ENCODE measurements at places on chromosomes 11 and 22.

GRCh38 chr11:9230296-9230695, 34.9 kb downstream of the DENND5A start:
- DNase-seq = no peak

DNA sequence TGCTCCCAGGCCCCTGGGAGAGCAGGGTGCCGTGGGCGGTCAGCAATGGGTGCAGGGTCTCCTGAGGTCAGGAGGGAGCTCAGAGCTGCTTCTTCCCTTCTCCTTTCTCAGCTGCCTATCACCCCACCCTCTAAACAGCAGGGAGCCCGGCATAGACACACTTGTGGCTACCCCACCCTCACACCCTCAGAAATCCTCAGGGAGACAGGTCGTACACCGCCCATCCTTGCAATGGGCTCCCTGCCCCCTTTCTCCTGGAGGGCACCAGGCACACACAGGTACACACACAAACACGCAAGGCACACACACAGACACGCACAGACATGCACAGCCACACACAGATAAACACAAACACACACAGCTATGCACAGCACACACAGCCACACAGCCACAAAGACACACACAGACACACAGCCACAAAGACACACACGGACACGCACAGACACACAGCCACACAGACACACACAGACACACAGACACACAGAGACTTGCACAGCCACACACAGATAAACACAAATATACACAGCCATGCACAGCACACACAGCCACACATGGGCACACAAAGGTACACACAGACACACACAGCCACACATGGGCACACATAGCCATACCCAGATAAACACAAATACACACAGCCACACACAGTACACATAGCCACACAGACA, 44.9 kb upstream of the TH start:
- DNase-seq = no peak

DNA sequence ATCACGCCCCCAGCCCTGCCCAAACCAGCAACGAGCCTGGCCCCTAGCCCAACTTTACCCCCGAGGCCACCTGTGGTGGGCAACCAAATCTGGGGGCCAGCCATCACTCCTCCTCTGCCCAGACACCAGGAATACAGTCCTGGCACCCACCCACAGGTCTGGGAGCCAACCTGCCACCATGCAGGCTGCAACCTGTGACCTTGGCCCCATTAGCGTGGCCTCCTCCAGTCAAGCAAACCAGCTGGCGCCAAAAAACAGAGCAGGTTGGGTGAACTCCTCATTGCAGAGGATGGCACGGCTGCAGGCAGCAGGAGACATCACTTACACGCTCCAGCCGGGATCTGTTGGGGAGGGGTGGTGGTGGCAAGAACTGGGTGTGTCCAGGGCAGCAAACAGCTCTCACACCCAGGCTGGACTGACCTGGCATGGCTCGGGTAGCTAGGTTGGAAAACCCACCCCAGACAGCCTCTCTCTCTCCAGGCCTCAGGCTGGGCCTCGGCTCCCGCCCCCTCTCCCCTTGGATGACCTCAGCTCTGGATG, 65.5 kb upstream of the TCF20 start:
- DNase-seq = no peak

DNA sequence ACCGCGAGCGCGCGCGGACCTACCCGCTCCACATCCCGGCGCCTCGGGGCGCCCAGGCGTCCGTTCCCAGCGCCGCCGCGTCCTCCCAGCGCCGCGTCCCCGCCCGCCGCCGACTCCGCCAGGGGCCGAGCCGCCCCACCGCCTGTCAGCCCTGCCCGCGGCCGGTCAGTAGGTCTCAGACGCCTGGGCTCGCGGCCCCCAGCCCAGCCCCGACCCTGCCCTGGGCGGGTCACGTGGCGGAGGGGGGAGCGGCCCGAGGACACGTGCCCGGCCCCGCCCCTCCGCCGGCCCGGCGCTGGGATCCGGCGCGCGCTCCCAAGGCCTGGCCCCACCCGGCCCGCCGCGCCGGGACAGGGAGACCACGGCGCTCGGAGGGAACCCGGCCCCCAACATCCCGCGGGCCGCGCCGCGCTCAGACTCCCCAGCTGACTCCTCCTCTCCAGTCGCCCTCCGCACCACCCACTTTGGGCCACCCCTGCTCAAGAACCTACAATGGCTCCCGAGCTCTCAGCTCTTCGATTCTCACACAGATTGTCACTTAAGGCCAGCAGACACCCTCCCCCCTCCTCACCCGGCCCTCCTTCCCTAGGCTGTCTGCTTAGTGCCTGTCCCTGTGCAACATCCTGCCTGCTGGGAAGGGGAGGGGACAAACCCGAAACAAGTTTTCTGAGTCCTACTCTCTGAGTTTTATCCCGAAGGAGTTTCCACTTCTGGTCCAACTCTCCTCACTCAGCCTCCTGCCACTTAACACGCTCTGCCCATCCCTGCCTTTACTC, at the start of gene RAB3IL1:
Gene RAB3IL1, minus strand, starts transcription at position 233 of the 776 bp plus-strand sequence. Its CDS starts 199 bp downstream, at position 34.
- no peak for DNase-seq

GRCh38 chr11:129840236-129840635, 24.6 kb downstream of the TMEM45B start:
- DNase-seq = no peak

DNA sequence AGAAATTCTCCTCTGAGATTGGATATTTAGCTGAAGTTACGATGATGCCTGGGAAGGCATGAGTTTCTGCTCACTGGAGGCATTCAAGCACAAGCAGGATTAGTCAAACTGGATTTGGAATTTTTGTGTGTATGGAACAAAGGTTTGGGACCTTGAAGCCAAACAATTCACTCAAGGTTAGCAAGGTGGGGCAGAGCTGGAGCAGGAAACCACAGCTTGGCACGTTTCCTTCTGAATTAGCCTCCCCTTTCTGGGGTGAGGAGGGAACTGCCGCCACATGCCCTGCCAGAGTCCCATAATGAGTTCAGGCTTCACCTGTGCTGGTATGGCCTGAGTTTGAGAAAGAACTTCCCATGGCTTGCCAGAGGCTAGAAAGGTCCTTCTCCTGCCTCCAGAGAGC, 50.9 kb upstream of the RRAS2 start:
- no peak for DNase-seq

GRCh38 chr22:37244114-37244921, at the start of gene RAC2:
TSS of gene RAC2 (minus strand) at chr22:37244269. CDS start at chr22:37244148, 121 bp downstream.
- DNase-seq = peak; percentile 85

- DNase-seq = no peak
Measured at GRCh38 chr11:67694875-67695555, 20.6 kb upstream of the ALDH3B2 start.
